ENCODE measurements at places on chromosomes 6 and 20.

DNA sequence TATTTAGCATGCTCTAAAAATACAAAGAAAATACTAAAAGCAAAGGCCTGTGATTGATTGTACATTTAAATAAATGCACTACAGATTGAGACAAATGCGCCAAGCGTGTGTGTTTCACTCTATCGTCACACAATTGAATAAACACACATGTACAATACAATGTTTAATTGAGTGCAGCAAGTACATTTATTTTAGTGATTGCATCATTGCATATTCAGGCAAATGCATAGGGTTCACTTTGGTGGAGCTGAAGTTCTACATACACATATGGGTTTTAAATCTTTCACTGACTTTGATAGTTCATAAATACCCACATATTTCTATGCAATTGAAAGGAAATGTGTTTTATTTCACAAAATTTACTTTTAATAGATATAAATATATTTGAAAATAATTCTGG lies 750.6 kb upstream of the MMS22L start:
- no peak for DNase-seq

DNA sequence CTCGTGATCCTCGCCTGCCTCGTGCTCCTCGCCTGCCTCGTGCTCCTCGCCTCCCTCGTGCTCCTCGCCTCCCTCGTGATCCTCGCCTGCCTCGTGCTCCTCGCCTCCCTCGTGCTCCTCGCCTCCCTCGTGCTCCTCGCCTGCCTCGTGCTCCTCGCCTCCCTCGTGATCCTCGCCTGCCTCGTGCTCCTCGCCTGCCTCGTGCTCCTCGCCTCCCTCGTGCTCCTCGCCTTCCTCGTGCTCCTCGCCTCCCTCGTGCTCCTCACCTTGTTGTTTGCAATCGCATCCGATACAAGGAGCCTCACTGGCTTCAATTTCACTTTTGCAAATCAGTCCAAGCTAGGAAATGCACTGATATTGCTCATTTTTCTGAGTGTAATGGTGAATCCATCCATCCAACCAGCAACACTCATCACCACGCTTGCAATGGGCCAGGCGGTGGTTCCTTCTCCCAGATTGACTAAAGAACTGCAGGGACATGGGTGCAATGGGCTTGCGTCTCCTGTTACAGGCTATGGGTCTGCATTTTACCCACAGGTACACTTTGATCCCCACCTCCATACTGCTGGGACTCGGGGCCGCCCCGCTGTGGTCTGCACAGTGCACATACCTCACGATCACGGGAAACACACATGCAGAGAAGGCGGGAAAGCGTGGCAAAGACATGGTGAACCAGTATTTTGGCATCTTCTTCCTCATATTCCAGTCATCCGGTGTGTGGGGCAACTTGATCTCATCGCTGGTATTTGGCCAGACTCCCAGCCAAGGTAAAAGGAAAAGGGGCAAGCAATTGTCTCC lies 4.6 kb downstream of the UNC93A start:
- DNase-seq = no peak

- no peak for DNase-seq
These were observed 30.7 kb upstream of the ADIG start for GRCh38 chr20:38550274-38550673.

DNA sequence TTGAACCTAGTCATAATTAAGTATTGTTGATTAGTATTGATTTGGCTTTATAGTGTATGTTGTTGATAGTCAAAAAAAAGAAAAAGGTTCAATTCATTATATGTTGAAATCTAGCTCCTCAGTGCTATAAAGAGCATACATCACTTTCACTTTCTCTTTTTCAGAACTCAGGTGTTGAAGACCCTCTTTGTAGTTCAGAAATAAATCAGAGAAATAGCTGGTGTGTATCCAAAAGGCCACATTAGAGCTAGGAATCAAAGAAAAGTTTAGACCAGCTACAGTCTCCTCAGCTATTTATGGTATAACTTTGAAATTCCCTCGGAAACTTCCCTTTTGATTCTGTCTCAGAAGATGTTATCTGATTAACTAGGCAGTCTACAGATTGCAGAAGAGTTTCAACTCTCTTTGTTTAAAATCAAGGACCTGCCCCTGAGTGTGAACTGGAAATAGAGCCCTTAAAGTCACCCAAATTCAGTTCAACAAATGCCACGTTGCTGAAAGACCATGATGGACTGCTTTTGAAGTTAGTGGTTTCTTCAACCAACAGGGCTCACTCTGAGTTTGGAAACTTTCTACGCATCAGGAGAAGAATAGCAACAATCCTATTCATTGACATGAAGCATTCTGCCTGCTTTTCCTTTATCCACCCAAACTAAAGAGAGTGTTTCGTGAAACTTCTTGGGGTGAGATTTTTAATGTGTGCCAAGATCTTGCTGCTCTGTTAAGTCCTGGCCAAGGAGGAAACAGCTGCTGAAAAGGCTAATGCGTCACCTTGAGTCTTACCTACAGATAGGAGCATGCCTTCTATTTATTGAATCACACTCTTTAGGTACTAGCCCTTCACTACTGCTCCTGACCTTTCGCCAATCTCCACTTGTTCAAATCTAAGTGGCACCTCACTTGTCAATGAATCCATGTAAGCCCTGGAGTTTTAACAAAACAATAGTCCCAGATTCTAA lies 111.7 kb downstream of the TNFRSF21 start:
- DNase-seq = no peak

GRCh38 chr20:10462516-10462915 lies 27.4 kb downstream of the SLX4IP start:
- DNase-seq = no peak

DNA sequence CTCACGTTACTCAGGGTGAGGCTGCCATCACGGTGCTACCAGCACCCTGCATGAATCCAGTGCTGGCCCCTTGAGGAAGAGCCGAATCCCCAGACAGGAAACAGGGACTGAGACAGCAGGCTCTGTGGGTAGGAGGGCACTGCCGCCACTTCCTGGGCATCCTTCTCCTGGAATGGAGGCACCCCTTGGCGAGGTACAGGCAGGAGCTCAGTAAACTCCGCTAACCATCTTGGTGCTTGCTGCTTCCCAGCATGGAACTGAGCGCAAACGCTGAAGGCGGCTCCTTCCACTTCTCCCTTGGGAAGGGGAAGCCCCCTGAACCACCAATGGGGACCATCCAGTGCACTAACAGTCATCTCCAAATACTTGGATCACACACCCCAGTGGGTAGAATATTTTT lies 13.5 kb upstream of the CCDC167 start:
- DNase-seq = no peak

- no peak for DNase-seq
These were observed 31.4 kb downstream of the SLC35F1 start for GRCh38 chr6:117938311-117938995.
